ENCODE measurements at places on chromosomes 6 and 20.

GRCh38 chr6:126788861-126789365 is 329.6 kb upstream of the RSPO3 start:
- no peak for DNase-seq

DNA sequence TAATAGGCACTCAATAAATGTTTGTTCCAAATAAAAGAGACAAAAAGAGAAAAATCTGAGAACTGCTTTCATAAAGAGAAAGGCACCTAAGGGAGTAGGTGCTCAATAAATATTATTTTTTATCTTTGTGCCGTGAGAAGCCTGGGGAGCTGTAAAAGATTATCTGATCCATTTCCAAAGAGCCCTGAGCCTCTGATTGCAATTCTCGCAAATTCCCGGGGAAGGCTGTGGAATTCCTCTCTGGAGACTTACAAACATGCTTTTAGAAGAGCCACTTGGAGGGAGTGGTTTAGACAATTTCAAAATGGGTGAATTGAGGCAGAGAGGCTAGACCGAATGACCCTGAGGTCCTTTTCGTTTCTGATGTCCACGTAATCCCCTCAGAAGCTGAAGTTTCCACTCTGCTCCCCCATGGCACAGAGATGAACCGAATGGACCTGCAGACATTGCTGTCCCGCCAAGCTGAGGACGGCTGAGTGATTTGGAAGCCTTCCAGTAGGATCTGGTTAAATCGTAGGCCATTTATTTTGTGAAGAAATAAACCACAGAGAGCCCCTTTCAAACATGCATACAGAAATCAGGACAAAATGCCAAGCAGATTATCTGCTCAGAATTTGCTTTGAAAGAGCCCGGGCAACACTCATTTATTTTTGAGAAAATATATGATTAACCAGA is 77.8 kb downstream of the PKHD1 start:
- DNase-seq, result no peak

DNA sequence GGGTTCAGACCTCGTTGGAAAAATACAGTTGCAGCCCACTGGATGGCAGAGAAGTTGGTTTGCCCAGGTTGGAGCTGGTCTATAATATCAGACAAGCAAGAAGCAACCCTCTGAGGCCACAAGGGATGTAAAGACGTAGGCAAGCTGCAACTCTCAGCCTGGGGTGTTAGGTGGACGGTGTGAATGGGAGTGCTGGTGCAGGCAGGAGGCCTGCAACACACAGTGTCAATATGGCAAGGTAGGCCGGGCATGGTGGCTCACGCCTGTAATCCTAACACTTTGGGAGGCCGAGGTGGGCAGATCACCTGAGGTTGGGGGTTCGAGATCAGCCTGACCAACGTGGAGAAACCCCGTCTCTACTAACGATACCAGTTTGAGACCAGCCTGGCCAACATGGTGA is 10.5 kb downstream of the VPS16 start:
- DNase-seq, result no peak

- DNase-seq, result no peak
These were observed 21.1 kb upstream of the HLA-DRB1 start for GRCh38 chr6:32610682-32611296.

DNA sequence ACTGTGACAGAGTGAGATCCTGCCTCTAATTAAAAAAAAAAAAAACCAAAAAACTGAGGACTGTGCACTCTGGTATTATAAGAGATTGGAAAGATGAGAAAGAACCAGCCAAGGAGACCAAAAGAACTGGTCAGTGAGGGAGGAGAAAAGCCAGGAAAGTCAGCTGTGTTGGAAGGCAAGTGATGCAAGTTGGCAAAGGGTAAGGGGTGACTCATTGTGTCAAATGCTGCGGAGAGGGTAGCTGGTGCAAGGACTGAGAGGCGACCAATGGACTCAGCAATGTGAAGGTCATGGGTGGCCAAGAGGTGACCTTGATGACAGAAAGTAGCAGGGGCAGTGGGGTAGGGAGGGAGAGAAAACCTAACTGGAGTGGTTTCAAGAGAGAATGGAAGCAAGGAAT is 27.4 kb upstream of the LRRN4 start:
- no peak for DNase-seq

GRCh38 chr6:131779304-131779703 is 28.5 kb upstream of the ENPP1 start:
- no peak for DNase-seq

DNA sequence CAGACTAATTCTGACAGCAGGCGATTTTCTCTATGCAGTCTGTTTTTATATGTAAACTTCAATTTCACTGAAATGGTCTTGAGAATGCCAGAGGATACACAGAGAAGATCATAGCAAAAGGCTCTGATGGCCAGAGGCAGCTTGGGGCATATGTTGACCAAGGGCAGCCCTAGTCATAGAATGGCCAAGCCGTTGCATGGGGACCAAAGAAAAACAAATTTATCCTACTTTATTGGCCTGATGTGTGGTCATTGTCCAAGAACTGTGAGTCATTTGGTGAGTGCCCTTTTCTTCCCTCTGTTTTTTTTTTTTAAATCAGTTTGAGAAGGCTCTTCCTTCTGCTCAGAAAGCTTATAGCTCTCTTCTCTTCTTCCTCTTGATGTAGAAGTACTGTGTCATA is 5.8 kb downstream of the HDGFL1 start:
- no peak for DNase-seq
